ENCODE measurements at places on chromosomes 1 and 21.

GRCh38 chr1:24325587-24326449, 6.7 kb downstream of the GRHL3 start:
- DNase-seq, result no peak

GRCh38 chr1:115640384-115640783, 1.4 kb upstream of the VANGL1 start:
- DNase-seq, result no peak

GRCh38 chr21:36433059-36433709, 46.7 kb downstream of the CLDN14 start:
- no peak for DNase-seq

GRCh38 chr21:35932232-35932911, 128.0 kb downstream of the SETD4 start:
- no peak for DNase-seq

DNA sequence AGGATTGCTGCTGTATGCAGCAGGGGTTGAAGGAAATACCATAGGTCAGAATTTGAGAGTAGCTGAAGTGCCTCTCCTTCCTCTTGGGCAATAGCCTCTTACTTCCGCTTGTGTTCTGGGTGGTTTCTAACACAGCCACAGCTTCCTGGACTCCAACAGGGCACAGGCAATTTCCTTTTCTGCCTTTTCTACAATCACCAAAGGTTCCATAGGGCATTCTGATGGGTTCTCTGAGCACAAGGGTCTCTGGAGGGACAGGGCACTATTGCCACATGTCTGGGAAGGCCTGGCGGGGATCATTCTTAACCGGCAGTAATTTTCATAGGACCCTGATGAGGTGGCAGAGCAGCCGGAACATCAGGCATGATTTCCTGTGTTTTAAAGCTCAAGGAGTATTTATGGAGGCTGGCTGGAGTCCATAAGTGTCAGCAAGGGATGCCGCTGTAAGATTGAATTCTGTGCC, 5.5 kb upstream of the AGTRAP start:
- no peak for DNase-seq

- no peak for DNase-seq
These were observed 155.5 kb downstream of the C1orf21 start for GRCh38 chr1:184542291-184542690.

GRCh38 chr21:29786496-29787360, 153.1 kb downstream of the GRIK1 start:
- no peak for DNase-seq

DNA sequence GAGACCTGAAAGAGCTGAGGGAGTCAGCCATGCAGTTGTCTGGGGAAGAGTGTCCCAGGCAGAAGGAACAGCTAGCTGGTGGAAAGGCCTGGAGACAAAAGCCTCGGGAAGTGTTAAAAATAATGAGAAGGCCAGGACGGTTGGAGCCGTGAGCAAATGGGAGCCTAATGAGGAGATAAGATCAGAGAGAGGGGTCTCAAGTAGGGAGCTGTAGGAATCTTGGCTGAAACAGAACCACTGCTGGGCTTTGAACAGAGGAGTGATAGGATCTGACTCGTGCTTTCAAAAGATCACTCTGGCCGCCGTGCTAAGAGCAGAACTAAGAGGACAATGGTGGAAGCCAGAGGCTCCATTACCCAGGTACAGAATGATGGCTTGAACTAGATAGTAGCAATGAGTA, 1.9 kb upstream of the FOXJ3 start:
- DNase-seq, result no peak

GRCh38 chr1:37177230-37177864, 143.0 kb upstream of the GRIK3 start:
- DNase-seq, result no peak

GRCh38 chr1:166884040-166884642, 8.1 kb upstream of the TADA1 start:
- DNase-seq, result no peak

GRCh38 chr1:219659005-219659600, 46.2 kb upstream of the ZC3H11B start:
- no peak for DNase-seq

DNA sequence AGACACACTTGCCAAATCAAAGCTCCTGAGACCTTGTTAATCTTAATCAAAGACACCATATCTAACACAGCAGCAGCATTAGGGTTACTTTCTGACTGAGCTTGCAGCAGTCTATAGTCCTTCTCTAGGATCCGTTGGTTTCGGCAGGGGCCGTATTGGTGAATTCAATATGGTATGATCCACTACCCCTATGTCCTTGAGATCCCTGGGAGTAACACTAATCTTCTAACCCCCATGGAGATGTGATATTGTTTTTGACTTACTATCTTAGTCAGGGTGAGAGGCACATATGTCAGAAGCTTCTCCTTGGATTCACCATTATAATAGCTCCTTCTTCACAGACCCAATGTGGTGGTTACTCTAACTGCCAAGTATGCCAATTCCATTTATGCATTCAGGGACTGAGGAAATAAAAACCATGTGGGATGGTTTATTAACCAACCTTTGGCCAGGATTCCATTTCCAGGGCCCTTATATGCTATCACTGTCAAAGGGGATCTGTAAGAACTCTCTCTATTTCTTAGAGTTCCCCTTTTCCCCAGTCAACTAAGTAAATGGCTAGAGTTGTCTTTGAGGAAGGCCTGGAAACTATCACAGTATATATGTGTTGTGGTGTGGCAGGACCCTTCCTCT, 673.6 kb upstream of the USP24 start:
- no peak for DNase-seq

GRCh38 chr1:161718559-161719324, 2.6 kb upstream of the FCRLB start:
- no peak for DNase-seq

DNA sequence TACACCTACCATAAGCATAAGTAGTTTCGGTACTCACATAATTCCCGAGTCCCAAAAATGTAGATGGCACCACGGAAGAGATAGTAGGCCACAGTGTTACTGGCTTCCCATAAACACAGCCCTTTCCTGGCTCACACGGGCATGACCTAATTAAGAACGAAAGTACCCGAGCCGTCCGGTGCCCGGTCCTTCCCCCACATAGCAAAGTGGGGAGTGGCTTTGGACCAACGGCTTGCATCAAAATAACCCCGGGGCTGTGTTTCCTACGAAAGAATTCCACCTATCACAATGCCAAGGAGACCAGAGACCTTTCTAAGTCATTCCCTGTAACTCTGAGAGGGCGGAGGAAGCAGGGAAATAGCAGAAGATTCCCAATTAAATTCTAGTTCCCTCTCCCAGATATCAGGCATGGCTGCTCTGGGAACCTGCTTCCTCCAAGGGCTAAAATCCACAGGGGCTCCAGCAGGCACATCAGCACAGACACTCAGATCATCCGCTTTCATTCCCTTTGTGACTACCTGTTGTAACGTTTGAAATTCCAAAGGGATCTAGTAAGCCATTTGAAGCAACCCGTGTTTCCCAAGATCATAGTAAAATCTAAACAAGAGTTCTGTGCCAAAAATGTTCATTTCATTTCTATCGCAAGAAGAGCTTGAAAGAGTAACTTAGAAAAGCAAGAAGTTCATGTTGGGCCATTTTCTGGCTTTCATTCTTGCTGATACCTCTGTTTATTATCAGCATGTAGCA, at the start of gene TMPRSS3:
Gene TMPRSS3, minus strand, starts transcription at position 148 of the 747 bp plus-strand sequence. CDS start 635 bp downstream, outside the sequence.
- DNase-seq, result no peak

DNA sequence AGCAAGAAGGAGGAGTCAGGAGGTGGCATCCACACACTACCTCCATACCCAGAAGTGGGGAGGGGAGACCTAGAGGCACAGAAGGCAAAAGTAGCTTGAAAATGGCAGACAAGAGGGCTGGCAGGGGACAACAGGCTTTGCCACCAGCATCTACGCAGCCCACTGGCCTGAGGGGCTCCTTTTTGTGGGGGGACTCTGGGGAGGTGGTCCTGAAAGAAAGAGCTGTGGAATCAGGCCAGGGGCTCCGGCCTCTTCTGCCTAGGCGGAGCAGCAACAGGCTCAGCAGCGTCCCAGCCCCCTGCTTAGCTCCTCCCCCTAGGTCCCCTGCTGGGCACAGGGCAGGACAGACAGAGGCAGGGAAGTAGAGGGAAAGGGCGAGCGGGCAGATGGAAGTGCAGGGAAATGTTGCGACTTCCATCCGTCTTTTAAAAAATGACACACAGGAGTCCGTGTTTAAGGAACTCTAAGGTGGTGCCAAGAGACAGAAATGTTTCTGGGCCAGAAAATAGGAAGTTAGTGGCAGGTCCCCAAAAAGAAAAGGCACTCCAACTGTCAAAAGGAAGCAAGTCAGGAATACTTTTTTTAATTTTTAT, 10.0 kb upstream of the LEFTY2 start:
- no peak for DNase-seq

DNA sequence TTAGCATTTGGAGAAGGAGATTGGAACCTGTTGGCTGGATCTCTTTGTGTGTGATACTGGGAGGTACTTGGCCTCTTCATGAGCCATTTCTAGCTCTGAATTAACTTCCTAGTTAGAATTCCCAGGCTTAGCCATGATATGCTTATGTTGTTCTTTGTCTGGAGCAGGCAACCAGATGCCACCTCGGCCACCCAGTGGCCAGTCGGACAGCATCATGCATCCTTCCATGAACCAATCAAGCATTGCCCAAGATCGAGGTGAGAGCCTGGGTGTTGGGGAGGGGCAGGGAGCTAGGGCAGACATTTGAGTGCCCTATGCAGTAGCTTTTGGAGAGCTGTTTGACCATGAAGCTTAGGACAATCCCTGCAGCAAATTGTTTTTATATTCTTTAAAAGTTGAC, 26.5 kb upstream of the PIGV start:
- no peak for DNase-seq

- DNase-seq, result no peak
These were observed at the start of gene SLAMF6 for GRCh38 chr1:160522622-160523345. TSS of gene SLAMF6 (minus strand) at chr1:160523255. CDS start at chr1:160523192, 63 bp downstream.

- peak; percentile 38 for DNase-seq
These were observed 816 bp downstream of the EDEM3 start for GRCh38 chr1:184753608-184754475.

DNA sequence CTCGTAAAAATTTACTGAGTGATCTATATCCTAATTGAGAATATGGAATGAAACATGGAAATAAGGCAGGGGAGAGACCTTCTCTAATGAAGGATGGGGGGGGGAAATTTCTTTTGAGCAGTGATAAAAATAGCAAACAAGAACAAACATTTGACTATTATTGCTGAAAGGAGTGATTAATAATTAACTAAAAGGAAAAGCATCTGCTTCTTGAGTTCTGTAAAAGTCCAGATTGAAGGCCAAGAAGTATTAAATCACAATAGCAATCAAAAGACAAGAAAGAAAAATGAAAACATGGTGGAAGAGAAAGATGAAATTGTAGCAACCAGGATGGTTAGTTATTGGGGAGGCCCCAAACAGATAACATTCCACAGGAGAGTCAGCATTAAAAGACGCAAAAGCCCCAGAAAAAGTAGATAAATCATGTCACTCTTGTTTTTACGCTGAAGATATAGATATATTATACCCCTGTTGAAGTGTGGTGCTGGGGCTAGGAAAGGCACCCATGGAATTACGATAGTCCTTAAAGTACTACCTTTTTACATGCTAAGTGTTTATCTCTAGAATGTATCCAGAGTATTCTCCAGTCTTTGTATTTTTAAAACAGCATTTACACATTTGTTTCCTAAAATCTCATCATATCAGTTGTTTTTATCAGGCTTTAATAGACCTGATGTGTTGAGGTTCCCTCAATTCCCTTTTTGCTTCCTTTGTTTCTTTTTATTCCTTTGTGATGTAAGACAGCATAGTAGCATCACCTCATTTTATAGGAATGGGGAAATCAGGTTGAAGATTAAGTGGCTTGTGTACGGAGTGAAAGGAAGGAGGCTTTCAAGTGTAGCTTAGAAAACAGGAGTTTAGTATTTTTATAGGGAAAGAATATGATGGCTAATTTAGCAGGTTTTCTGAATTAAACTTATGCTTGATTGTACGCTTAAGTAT, 28.9 kb downstream of the DISP1 start:
- no peak for DNase-seq

DNA sequence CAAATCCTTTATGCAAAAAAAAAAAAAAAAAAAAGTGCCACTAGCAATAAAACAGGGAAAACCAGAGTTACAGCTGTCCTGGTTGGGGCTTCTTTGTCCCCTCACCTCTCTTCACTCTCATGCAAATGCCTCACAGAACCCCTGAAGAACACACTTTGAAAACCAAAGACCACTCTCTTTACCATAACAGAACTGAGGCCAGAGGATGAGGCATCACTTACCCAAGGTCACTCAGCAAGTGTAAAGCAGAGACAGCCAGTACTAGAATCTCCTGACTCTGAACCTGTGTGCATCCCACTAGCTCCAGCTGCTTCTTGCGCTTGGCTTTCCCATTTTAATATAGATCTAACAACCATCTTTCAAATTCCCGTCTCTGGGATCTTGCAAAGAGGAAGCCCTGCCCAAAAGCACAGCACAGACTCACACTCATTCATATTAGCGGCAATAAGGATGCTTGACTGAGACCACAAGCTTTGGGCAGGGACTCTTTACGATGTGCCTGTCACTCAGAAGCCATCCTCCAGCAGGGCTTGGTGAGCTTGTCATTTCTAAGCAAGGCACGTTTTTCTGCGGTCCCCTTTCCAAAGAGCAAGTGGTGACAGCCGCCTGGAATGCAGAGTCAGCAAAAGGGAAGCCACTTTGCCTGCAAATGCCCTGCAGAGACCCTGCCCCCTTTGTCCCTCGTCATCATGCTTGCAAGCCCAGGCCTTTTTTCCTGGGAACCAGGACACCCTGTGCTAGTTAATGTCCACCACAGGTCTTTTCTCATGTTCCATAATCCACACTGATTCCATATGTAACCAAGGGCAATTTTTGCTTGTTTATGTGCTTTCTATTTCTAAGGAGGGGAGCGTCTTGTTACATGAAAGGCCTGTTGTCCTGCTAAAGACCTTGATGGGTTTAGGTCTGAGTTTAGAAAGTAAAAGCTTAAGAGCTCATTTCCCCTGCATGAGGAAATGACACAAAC, 76.5 kb upstream of the NFIA start:
- DNase-seq, result no peak

DNA sequence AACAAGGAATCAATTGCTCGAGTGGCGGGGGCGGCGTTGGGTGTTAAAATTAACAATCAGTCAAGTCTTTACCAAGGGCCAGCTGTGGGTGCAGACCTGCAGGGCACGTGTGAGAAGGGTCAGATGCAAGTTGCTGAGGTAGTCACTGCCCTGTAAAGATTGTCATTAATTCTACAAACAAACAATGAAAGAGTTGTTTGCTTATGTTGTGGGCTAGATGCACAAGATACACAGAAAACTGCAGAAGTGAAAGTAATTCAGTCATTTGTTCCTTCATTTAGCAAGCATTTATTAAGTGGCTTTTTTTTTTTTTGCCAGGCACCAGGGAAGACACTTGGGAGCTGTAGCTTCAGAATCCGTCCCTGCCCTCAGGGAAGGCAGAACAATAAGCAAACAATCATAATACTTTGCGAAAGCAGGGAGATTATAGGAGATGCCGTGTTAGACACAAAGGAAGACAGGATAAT, 79.5 kb downstream of the NR5A2 start:
- DNase-seq, result no peak
